ENCODE measurements at places on chromosomes 1 and 21.

GRCh38 chr1:150874455-150875196 is 1.8 kb downstream of the ARNT start:
- no peak for DNase-seq

DNA sequence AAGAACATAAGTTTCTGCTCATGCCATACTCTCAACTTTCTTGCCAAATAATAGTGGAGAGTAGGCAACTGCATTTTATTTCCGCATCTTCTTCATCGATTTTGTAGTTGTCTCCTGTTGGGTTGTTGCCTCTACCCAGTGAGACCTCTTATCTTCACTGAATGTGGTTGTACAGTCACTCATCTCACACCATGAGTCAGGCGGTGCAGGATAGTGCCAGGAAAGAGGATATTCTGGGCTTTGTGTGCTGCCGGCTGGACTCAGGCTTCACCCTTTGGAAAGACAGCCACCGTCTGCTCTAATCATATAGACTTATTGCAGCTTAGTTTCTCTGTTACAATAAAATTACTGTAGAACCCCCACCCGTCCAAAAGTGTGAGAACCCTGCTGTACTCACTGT is 154.3 kb upstream of the USP24 start:
- no peak for DNase-seq

- DNase-seq, result no peak
Observed at GRCh38 chr1:219066631-219067349, 106.9 kb upstream of the LYPLAL1 start.

DNA sequence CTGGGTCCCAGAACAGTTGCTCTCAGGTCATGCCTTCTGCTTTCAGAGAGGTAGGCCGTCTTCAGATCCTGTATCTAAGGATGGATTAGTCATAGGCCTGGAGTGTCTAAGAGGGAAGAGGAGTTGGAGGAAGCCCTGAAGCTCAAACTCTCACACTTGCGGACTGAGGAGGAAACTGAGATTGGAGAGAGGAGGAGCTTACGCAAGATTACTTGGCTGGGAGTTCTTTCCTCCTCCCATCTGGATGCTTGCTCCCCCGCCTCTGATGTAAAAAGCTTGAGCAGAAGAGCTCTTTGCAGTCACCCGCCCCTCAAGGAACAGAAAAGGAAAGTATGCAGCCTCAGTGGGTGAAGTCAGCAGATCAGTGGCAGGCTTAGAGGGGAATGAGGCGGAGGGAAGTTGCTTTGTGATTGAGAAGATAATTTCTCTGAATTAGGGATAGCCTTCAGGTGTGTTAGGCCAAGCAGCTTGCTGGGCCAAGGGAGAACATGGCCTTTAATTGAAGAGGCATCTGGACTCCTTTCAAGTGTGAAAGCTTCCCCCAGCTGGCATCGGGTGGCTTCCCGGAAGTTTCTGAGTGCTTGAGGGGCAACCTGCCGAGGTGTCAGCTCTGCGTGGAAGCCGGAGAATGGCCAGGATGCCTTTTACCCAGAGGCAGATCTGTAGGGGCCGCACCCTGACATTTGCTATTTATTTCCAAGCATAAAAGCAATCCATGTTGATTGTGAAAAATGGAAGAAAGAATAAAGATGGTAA is 6.6 kb downstream of the ADORA1 start:
- DNase-seq, result no peak

- no peak for DNase-seq
Observed at GRCh38 chr1:154657556-154657955, 49.6 kb upstream of the ADAR start.

GRCh38 chr1:41889506-41890414 is 29.0 kb downstream of the HIVEP3 start:
- DNase-seq, result no peak

GRCh38 chr1:175268720-175269119 is 76.1 kb upstream of the KIAA0040 start:
- DNase-seq, result no peak

GRCh38 chr1:171902527-171902926 is 61.2 kb downstream of the DNM3 start:
- DNase-seq, result no peak

- DNase-seq, result no peak
Observed at GRCh38 chr1:119740261-119740660, 28.4 kb downstream of the HMGCS2 start.

DNA sequence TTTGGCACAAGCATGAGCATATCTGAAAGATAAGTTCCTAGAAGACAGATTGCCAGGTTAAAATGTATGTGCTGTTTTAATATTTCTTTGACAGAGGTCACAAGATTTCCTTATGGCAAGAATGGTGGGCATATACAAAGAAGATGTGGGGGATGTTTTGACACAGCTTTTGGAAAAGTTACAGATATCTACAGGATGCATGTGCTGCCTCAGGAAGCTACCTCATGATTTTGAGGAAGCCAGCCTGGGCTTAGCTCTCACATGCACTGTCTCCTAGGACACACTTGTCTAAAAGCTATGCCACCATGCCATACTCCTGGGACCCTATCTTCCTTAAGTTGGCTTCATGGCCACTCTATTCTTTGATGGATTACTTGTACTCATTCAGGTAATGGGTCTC is 99.9 kb downstream of the C1orf94 start:
- DNase-seq, result no peak

GRCh38 chr21:41280115-41280919 is 36.3 kb upstream of the FAM3B start:
- DNase-seq, result no peak

GRCh38 chr1:32201011-32201855 is 838 bp downstream of the CCDC28B start:
- DNase-seq, result no peak

- no peak for DNase-seq
Observed at GRCh38 chr1:11316701-11317100, 43.7 kb downstream of the UBIAD1 start.

- DNase-seq, result no peak
Observed at GRCh38 chr1:172275478-172275877, 145.0 kb upstream of the C1orf105 start.

GRCh38 chr21:16583556-16583955 is 853.8 kb downstream of the USP25 start:
- DNase-seq, result no peak

DNA sequence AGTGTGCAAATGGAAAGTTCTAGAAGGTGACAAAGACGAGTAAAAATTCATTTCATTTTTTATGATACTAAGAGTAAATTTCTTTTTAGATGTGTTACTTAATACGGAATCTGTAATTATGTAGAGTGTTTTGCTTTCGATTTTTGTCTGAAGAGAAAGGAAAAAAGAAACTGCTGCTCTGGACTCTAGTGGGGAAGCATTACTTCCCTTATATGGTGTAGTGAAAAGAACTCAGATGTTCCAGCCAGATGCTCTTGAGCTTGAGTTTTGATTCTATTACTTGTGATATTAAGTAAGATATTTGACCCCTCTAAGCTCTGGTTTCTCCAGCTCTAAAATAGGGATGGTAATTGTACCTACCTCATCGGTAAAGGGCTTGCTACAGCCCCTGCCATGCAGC is 12.2 kb upstream of the GPR161 start:
- DNase-seq, result no peak

- no peak for DNase-seq
Observed at GRCh38 chr1:230145953-230146476, 79.0 kb downstream of the GALNT2 start.

DNA sequence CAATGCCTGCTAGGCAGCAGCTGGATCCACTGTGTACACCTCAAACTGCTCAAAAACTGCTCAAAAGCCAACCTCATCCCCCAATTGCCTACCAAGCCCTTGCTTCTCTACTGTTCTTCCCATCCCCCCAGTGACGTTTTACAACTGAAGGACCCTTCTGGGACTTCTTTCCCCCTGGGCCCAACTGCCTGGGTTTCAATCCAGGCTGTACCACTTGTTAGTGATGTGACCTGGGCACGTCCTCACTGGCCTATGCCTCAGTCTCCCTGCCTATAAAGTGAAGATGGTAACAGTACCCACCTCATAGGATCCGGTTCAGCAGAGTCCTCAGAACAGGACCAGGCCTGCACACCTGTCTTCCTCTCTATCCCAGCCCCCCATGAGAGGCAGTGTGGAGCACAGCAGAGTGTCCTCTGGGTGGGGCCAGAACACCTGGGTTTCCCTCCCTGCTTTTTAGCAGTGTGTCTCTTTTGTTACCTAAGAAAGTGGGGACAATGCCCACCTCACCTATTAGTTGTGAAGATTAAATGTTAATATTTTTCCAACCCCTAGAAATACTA is 1.9 kb upstream of the TEKT2 start:
- no peak for DNase-seq

DNA sequence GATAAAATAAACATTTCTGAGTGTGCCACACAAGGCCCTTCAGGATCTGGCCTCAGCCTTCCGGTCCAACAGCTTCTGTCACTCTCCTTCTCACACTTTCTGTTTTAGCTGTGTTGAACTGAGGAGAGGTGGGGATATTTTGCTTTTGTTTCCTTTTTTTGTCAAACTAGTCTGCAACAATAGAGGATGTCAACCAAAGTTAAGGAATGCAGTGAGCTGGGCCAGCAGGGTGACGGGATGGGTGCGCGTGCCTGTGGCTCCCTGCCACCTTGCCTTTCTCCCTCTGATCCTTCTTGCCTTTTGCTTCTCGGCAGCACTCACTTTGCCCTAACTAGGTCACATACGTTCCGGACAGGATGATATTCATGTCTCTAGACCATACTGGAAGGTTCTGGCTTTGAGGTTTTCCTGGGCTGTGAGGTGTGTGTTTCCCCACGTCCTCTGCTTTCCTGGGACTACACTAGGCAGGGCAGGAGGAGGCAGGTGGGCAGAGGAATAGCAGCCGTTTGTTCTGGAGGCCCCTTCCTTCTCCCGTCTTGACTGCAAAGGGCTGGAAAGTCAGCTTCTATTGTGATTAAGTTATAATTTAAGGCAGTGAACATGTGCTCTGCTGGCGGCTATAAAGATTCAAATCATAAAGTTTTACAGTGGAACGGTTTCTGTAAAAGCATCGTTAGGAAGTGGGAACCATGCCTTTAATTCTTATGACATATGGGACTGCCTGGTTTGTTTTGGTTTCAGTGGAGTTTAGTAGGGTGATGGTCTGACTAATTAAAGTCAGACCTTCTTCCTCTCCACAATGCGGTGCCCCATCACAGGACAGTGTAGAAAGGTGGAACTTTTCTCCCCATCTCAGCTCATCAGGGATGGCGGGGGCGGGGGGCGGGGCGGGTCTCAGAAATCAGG is 67.8 kb downstream of the RNF220 start:
- no peak for DNase-seq

- DNase-seq, result no peak
Observed at GRCh38 chr1:7675431-7676273, 95.4 kb upstream of the VAMP3 start.

GRCh38 chr1:98172578-98172977 is 251.7 kb upstream of the DPYD start:
- no peak for DNase-seq

DNA sequence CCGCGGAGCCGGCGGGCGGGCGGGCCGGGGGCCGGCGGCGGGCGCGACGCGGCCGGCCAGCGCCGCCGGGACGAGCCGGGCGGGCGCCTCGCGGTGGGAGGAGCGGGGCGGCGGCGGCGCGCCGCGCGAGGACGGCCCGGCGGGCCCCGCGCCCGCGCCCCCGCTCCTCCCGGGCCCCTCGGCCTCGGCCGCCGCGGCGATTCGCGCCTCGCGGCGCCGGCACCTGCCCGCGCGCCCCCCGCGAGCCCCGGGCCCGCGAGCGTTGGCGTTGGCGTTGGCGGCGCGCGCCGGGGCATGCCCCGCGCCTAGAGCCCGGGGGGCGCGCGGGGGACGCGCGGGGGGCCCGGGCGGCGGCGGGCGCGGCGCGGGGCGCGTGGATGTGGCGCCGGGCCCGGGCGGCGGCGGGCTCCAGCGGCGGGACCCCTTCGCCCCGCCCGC is at the start of gene SKI:
SKI (plus strand) TSS at position 163 of the 438 bp plus-strand sequence. CDS start 448 bp downstream, outside the sequence.
- no peak for DNase-seq

DNA sequence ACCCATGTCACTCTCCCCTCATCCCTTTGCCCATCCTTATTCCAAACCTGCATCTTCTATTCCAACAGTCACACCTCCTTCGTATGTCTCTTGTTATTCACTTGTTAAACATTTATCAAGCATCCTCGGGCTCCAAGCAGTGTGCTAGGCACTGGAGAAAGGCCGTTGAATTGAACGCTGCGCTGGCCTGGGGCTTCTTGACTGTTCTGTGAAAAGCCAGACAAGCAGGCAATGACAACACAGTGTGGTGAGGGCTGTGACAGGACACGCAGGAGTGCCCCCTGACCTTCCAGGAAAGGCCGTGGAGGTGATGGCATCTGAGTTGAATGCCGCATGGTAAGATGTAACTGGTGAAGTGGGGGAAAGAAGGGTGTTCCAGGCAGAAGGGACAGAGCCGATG is 19.2 kb downstream of the ETV3 start:
- DNase-seq, result no peak

DNA sequence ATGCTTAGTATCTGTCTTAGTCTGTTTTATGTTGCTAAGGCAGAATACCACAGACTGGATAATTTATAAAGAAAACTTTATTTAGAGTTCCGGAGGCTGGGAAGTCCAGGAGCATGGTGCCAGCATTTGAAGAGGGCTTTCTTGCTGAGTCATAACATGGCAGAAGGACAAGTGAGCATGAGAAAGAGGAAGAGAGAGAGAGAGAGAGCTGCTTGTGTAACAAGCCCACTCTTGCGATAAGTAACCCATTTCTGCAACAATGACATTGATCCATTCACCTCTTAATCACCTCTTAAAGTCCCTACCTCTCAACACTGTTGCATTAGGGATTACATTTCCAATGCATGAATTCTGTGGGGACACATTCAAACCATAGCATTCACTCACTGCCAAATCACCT is 11.7 kb upstream of the MYOCOS start:
- no peak for DNase-seq

- no peak for DNase-seq
Observed at GRCh38 chr1:39098546-39099250, 72.5 kb downstream of the NDUFS5 start.

DNA sequence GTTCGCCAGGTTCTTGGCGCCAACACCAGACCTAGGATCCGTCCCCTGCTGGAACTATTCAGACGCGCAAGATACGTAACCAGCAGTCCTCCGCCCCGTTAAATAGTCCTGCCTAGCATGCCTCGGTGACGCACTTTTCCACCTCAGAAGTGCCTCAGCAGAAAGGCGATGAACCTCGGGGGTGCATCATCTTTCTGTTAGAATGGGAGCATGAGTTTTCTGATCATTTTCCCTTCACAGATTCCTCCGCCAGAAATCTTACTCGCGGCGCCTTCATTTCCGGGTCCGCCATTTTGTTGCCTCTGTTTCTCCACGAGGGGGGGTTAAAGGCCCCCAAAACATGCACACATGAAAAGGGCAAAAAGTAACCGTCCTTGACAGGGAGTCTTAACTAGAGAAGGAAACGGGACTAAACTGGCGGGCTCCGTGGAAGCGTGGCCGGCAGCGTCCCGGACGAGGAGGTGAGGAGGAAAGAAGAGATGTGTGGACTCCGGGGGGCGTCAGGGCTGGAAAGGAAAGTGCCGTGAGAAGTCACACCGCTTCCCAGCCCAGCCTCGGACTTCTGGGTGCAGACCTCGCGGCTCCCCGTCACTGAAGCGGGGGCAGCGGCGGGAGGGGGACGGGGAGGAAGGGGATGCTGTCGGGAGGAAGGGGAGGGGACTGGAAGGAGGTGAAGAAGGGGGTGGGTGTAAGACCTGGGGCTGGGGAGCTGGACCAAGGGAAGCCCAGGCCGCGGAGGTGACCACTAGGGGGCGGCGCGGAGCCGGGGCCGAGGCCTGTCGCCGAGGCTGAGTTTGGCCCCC is at the start of gene GABPB2:
GABPB2 (plus strand) TSS at position 288 of the 803 bp plus-strand sequence. CDS start 17,429 bp downstream, outside the sequence.
- DNase-seq, result peak; percentile 90

Measured in NCI-H187 (cell line).